ENCODE measurements at places on chromosomes 3 and 15.

DNA sequence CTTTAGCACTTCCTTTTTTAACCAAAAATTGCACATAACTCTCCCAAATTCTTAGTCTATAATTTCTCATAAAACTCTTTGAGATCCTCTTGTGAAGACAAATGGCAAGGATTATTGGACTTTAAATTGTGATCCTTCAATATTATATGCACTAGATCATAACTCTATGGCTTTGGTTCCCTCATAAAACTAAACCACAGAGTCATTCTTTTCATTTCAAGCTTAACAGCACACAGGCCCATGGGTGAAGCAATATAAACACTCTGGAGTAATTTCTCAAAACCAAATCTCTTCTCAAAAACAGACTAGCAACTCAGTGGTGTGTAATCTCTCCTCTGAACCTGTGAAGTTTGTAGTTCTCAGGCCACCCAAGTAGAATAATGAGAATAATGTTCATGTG is 171.0 kb upstream of the NECTIN3 start:
- no peak for DNase-seq

DNA sequence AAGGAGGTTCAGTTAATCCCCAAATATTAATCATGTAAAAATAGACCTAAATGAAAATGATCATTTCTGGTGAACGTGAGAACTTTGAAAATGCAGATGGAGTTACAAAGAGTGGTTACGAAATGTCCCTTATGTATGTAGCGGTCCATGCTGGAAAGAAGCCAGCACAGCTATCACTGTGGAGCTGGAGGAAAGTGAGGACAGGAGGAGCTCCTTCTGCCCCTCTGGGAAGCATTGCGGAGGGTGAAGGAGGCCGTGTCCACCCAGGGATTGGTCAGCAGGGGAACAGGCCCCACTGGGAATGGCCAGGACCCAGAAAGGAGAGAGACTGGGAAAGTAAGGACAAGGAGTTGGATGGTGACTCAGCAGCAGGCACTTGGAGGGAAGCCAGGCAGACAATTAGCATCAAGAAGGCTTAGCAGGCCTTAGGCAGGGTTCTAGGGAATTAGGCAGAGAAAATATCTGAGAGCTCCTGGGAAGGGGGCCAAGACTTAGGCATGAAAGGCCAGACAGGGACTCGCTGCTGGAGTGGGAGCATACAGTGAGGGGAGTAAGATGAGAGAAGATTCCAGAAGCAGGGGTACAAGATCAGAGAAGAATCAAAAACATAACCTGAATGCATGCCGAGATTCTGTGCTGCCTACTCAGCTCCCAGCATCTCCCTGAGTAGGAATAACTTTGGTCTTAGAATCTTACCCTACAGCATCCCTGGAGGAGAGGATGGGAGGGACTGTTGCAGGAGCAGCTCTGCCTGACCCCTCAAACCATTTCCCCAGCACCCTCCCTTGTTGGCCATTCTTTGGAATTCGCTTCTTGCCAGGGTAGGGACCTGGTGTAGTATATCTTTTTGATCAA is 171.0 kb upstream of the UMPS start:
- no peak for DNase-seq

DNA sequence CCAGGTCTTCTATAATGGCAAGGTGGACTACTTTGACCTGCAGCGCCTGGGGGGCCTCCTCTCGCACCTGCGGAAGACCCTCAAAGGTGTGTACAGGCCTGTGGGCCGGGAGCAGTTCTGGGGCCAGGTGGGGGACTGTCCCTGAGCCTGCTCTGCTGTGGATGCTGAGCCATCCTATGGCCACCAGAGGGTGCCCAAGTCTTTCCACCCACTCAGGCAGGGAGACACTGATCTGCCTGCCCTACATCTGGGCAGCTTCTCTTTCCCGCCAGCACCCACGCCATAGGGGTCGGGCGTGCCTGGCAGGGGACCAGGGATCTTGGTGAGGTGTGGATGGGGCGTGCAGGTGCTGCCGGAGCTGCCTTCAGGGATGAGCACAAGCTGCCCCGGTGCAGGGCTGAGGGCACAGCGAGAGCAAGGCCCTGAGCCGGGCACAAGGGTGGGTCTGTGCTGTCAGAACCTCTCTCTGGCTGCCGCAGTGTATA is 14.1 kb downstream of the RNF123 start:
- peak; percentile 29 for DNase-seq

GRCh38 chr3:31670136-31670535 is 137.4 kb downstream of the STT3B start:
- no peak for DNase-seq

DNA sequence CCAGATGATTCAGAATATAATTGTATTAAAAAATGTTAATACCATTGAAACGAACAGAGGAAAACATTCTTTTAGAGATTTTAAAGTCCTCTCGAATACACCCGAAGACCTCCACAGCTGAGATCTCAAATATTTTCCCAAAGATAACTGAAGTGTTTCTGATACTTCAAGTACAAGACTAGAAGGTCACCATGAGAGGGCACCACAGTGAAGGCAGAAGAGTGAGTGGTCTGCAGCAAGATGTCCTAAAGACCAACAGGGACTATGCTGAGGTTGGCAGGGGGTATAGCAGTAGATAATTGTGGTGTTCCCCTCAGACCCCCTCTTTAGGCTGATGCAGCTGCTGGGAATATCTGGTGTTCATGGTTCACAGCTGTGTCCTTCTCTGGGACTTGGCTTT is 156.5 kb downstream of the PDCD6IP start:
- no peak for DNase-seq

DNA sequence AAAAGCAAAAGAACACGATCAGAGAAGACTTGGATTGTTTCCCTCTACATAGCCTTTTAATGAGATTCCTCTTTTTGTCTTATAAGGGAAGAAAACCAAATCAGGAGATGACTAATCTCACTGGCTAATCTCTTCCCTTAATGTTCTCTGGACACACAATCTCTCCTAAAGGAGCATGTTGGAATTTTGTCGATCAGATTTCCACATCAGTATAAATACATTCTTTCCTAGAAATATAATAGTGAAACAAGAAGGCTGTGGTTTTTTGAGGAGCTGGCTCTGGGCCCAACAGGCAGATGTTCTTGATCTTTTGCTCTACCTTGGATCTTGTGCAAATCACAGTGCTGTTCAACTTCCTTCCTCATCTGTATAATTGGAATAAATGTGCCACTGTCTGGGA is 94.0 kb downstream of the GTPBP8 start:
- no peak for DNase-seq

GRCh38 chr3:72088486-72089025 is 303.6 kb upstream of the PROK2 start:
- no peak for DNase-seq

DNA sequence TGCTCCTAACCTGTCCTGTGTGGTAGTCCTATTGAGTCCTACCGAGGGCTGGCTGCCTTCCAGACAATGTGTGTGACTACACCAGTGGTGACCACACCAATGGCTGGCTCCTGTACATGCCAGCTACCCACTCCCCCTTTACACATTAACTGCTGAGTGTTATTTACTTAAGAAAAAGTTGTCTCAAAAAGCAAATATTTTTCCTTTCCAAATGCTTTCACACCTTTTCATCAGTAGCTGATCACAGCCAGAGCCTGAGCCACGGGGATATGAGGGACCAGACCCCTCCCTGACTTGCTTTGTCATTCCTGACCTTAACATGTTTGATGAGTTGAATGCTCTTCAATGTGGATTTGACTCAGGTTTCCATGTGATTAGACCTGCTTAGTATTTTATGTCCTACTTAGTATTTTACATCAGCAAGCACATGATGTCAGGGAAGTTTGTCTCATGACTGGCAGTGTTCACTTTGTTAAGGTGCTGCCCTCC is 29.6 kb upstream of the GREM1 start:
- DNase-seq, result no peak

- no peak for DNase-seq
Measured at GRCh38 chr15:57671636-57672035, 34.9 kb upstream of the POLR2M start.

GRCh38 chr15:57183041-57183440 is 193.3 kb upstream of the CGNL1 start:
- DNase-seq, result no peak

GRCh38 chr3:45078910-45079522 is 52.9 kb downstream of the CLEC3B start:
- DNase-seq, result no peak

- DNase-seq, result no peak
Measured at GRCh38 chr3:165195640-165196576, at the start of gene SLITRK3. SLITRK3 (minus strand) TSS chr3:165196384; CDS start chr3:165190830, 5,554 bp downstream.

DNA sequence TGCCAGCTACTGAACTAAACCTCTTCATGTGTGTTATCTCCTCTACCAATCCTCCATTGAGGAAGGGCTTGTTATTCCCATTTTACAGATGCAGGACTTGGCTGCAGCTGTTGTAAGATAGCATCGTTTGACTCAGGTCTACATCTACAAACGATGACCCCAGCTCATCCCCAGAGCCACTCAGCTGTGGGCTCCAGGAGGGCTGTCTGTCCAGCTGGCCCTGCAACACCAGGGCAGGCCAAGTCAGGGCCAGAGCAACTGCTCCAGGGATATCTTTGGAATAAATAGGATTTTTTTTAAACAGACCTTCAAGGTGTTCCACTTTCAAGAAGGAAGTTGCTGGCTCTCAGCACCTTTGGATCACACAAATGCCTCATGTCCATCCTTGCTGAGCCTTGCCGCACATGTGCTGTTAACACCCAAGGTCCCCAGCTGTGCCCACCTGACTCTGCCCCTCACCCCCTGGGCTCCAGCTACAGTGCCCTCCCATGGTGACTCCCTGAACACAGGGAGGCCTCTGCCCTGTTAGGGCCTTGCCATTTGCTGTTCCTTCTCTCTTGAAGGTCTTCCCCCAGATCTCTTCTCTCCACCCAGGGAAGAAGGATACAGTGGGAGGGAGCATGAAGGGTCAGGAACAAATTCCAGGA is 31.0 kb downstream of the ALDH1L1 start:
- DNase-seq, result no peak

DNA sequence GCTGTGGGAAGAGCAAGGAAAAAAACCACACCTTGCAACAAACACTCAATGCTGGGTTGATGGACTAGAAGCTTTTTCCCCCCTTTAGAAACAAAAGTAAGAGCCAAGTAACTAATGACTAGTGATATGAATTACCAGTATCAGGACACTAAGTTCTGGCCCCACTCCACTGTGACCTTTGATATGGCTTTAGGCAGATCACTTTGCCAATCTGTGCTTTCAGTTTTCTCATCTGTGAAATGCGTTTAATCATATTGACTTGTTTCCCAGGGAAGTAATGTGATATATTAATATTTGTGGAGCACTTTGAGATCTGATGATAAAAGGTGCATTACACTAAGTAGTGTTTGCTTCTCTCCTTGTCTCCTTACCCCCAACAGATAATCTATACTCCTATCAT is 319.3 kb upstream of the SATB1 start:
- DNase-seq, result no peak

DNA sequence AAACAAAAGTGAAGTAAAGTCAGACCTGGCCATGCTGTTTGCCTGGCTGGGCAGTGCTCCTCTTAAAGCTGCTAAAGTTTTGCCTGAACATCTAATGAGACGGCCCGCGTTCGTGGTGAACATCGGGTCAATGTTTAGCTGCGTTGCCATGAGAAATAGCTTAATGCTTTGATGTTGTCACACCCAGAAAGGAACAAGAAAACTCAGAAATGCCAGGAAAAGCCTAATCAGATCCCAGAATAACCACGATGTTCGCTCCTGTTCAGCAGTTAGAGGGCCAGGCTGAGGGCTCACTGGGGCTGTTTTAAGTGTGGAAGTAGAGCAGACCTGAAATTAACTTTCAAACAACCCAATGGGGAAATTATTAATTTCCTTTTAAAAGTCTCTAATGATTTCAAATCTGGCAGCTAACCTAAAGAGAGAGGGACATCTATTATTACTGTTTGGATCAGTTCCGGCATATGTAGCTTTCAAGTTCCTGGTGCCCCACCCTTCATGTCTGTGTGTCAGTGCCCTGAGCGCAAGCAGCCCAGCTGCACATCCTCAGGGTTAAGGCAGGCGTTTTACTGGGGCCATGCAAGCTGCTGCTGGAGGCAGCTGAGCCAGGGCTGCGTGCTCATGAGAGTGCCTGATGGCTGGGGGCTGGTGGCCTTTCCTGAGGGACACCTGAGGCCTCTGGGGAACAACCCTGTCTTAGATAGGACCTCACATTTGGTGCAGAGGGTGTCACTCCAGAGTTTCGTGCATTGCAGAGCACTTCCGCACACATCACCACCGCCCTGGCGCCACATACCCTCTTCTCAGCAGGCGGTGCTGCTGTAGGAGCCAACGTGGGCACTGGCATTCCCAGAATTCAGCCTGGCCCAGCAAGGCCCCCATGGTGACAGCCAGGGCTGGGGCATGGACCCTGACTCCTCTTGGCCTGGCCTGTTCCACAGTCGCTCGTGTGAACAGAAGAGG is 76.6 kb downstream of the LRRK1 start:
- no peak for DNase-seq

GRCh38 chr15:91966194-91966552 is 112.7 kb downstream of the SLCO3A1 start:
- no peak for DNase-seq

DNA sequence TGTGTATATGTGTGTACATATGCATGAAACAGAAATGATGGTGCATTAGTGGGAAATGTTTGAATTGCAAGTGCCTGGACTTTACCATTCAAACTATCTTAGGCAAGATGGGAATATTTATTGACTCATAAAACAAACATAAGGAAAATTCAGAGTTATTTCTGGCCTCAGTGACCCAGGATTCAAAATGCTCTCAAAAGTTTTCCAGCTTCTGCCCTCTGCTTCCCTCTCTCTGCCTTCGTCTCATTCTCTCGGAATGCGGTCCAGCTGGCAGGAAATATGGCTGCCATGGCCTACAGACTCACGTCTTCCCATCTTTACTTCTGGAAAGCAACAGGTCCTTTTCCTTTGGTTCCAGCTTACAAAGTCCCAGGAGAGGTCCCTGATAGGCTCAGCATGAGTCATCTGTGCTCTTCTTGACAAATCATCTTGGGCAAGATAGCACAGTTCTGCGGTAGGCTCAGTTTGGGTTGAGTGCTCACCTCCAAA is 8.7 kb upstream of the ZNF774 start:
- DNase-seq, result no peak

DNA sequence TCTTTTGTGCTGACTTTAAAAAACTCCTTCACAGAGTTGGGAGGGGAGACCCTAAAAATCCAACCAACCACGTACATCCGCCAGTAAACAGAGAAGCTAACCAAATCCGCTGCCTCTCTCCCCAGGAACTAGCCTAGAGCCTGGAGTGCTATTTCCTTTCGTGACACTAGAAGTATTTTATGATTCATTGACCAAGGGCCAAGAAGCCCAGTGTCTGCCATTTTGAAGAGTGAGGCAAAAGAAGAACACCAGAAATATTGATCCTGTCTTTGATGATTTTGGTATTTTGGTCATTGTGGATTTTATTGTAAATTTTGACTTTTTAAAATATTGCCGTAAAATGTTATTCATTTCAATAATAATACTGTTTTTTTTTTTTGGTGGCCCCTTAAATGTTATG is 10.5 kb upstream of the CTSH start:
- DNase-seq, result no peak

DNA sequence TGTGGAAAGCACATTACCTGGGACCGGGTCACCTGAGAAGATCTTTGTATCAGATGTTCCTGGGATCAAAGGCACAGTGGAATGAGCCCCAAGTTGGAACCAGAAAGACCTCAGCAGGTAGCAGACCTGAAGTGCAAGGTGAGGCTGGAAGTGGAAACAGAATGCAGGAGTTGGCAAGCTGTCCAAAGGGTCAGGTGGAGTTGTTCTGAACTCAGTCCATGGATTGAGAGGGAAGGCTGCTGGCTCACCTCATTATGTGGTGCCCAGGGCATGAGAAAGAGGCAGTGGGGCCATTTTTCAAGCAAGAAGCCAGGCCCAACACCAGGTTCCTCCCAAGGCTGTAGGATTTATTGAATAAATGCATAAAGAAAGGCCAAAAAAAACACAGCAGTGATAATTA is 49.3 kb downstream of the TMEM266 start:
- no peak for DNase-seq

- no peak for DNase-seq
Measured at GRCh38 chr3:151230646-151231045, 27.6 kb upstream of the GPR171 start.

All from stimulated activated CD8-positive, alpha-beta memory T cell treated with anti-CD3 and anti-CD28 coated beads, Interleukin-7, amount 100 ng/mL, for 1 hour (primary cell).